Inflammatory macrophage (primary cell): ENCODE measurements at places on chromosomes 5 and 9.

DNA sequence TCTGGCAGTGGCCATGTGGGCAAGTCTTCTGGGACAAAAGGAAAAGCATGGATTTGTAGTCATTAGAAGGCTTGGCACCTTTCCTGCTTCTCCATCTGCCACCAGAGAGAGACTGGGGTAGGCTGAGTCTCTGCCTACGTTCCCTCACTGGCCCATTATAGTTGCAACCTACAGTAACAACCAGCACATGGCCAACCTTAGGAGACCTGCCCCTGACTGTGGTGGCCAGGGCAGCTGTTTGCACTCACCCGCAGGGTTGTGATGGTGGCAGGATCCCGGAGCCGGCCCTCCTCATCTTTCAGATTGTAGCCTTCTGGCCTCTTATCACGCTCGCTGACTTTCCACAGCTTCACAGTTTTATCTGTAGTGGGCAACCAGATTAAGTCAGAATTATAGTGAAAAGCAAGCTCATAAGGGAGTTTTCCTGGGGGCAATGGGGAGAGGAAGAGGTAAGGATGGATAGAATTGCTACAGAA is 174.9 kb upstream of the GPR151 start:
- DNase-seq, result no peak

DNA sequence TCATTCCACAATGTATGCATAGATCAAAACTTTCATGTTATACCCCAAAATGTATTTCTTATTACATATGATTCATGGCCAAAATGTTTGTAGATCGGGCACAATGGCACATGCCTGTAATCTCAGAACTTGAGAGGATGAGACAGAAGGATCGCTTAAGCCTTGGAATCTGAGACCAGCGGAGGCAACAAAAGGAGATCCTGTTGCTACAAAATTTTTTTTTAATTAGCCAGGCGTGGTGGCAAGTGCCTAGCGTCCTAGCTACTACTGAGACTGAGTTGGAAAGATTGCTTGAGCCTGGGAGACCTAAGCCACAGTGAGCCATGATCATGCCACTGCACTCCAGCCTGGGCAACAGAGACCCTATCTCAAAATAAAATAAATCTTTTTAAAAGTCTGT is 89.9 kb downstream of the MAPKAP1 start:
- DNase-seq, result no peak

DNA sequence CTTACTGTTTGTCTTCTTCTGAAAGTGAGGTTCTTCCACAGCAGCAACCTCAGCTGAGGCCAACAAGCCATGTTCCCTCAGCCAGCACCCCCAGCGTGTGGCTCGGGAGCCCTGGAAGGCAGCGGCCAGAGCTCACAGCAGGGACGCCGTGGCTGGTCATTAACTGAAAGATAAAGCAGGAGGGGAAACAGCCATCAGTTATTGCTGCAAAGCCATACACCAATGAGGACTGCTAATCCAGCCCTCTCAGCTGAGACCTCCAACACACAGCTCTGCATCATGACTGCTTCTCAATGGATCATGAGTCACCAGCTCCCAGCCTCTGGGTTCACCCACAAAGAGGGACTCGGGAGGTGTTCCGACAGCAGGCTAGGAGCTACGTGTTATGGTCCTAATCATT is 24.3 kb downstream of the ABCA1 start:
- DNase-seq, result no peak

DNA sequence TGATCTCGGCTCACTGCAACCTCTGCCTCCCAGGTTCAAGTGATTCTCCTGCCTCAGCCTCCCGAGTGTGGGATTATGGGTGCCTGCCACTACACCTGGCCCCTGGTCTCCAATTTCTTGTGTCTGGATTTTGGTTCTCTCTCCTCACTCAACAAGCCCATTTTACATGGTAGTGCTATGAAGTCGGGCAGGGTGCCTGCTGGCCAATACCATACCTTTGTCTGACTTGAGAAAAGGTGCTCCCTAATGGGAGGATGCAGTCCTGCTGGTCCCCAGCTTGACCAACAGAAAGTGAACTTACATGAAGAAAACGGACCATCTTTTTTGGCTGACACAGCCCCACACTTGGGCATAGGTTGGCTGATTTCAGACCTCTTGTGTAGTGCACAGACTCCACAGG is 21.6 kb upstream of the PTGS1 start:
- no peak for DNase-seq

DNA sequence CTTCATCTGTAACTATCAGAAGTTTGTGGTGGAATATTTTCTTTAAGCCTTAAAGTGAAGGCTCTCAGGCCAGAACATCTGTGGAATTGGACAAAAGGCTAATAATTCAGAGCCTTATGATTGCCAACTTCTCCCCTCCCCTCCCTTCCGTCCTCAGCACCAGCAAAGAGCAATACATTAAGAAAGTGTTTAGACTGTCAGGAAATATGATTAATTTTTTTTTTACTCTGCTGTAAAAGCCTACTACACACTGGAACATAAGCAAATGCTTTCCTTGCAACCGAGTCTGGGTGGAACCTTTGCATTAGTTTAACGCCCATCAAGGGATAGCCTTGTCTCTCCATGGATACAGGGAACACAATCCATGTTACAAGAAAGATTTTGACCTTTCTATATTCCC is 110.3 kb upstream of the TARS1 start:
- DNase-seq, result no peak

- DNase-seq, result no peak
These were observed 282.2 kb downstream of the MED10 start for GRCh38 chr5:6096101-6096500.

GRCh38 chr9:133230093-133230492 is 21.0 kb upstream of the OBP2B start:
- no peak for DNase-seq

- no peak for DNase-seq
These were observed 978 bp upstream of the BRD3OS start for GRCh38 chr9:134024214-134024792.

GRCh38 chr9:135070198-135070951 is 17.1 kb upstream of the OLFM1 start:
- DNase-seq, result no peak

DNA sequence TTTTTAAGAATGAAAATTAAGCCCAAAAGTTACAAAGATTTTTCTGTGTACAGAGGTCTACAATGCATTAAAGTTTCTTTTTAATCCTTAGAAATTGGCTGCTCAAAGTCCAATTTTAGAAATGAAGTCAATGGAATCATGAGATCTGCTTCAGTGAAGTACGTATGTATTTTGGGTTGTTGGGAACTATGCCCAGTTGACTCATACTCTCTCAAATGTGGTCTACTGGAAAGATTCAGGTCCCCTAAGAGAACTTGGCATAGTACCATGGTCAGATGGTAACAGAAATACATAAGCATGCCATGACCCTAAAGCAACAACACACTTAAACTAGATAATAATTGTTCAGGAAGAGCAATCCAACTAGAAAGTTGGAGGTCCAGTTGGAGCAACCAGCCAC is 23.0 kb downstream of the FBLL1 start:
- no peak for DNase-seq

DNA sequence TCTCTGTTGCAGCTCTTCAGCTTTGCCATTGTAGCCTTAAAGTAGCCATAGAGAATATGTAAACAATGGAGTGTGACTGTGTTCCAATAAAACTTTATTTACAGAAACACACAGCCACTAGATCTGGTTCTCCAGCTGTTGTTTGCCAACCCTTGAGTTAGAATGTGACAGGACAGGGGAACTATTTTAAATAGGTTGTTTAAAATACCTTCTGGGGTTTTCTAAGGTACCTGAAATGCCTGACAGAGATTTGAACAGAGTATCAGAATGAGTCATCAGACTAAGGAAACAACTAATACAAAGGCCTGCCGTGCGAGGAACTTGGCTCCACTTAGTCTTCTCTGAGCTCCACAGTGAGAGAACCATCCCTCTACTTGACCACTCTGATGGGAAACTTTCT is 85.4 kb downstream of the HSD17B4 start:
- DNase-seq, result no peak

DNA sequence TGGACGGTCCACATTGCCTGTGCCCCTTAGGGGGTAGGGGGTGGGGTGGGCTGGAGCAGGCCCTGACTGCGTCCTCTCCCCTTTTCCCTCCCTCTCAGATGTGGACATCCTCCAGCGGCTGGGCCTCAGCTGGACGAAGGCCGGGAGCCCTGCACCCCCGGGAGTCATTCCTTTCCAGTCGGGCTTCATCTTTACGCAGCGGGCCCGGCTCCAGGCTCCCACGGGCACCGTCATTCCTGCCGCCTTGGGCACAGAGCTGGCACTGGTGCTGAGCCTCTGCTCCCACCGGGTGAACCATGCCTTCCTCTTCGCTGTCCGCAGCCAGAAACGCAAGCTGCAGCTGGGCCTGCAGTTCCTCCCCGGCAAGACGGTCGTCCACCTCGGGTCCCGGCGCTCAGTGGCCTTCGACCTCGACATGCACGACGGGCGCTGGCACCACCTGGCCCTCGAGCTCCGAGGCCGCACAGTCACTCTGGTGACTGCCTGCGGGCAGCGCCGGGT is 12.3 kb downstream of the COL27A1 start:
- DNase-seq, result no peak

DNA sequence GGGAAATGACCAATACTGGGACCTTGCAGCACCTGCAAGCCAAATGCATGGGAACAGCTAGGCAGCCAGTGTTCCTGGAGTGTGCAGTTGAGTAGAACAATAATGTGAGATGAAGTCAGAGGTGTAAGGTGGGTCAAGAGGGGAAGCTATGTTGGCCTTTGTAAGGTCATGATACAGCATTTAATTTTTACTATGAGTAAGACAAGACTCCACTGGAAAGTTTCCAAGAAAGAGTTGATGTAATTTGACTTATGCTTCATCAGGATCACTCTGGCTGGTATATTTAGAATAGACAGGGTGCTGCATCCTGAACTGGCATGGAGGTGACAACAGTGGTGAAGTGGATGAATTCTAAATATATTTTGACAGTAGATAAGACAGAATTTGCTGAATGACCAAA is 744.8 kb downstream of the KCTD16 start:
- no peak for DNase-seq

DNA sequence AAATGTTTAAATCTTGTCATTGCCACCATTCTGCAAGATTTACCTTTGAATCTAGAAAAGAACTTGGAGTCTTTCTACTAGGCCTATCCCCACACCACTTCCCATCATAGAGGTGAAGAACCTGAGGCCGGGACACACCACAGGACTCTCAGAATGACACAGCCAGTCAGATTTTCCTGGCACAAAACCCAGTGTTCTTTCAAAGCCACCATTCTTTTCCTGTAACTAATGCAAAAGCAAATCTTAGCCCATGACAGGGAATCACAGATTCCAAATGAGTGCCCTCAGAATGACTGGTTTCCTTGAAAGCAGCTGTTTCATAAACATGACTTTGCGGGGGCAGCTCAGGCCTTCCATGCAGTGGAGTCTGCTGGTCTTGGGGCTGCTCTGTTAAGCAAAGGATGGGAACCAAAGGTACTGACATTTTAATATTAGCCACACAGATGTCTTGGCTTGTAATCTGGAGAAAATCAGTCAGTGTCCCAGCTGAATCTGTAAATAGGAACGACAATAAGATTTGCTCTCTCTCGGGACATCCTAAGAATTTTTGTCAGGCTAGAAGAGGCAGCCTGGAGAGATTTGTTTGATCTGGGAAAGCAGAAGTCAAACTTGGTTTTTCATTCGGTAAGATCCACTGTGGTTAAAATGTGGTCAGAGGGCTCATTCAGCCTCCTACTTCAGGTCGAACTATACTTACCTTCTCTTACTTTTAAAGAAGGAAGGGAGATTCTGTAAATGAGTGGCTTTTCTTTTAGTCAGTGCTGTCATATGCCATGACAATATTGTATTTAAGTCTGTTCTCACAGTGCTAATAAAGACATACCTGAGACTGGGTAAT is 115.1 kb downstream of the PALM2AKAP2 start:
- DNase-seq, result no peak

DNA sequence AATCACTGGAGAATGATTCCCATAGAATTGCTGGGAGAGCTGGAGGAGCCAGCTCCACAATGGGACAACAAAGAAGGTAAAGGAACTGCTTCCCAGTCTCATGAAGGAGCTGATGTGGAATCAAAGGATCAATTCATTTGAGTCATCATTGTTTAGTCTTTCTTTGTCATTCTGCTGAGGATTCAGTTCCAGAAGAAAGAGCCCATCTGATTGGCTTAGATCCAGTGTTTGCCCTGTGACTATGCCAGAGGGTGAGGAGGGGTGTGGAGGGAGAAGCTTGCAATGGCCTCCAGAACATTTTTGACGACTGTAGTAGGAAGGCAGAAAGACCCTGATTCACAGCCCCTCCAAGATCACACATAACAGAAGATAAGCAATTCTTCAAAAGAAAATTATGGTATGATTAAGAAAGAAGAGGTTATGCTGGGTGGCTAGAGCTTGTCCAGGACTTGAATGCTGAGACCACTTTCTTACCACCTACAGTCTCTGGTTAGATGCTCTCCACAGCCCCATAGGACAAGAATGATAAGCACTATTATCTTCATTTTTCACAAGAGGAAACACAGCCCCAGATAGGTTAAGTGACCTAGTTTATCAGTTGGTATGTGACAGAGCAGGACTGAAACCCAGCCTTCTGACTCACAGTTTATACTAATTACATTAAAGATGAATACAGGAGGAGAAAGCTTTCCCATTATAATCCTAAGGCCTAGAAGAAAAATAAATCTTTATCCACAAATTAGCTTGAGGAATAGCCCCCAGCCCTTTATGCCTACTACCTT is 363.1 kb downstream of the PRELID2 start:
- DNase-seq, result no peak

DNA sequence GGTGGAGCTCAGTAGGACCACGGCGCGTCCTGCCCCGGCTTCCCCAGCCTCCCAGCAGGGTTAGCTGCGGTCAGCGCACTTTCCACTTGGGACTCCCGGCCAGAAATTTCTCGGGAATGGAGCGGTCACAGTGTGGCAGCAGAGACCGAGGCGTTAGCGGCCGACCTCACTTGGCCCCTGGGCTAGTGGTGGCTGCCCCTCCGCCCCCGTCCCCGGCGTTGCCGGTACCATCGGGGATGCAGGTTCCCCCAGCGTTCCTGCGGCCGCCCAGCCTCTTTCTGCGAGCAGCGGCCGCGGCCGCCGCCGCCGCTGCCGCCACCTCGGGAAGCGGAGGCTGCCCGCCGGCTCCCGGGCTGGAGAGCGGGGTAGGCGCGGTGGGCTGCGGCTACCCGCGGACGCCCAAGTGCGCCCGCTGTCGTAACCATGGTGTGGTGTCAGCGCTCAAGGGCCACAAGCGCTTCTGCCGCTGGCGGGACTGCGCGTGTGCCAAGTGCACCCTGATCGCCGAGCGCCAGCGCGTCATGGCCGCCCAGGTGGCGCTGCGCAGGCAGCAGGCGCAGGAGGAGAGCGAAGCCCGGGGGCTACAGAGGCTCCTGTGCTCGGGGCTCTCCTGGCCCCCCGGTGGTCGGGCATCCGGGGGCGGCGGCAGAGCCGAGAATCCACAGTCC is 460 bp downstream of the DMRTA1 start:
- DNase-seq, result peak; percentile 18

DNA sequence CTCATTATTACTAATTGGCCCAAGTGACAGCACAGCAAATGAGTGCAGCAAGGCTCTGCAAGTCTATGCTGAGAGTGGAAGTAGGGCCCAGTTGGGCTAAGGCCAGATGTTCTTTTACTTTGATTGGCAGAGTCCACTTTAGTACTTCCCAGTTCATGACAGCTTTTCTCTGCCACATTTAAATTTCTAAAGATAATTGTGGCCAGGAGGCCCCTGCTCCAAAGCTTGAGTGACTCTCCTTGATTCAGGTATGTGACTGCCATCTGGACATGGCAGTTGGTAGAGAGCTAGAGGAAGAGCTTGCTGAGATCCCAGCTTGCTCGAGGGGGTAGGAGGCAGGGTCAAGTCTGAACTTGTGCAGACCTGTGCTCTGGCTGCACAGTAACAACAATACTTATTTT is 154.1 kb downstream of the CARTPT start:
- DNase-seq, result no peak

- DNase-seq, result no peak
These were observed 276.0 kb downstream of the TENT4A start for GRCh38 chr5:6989230-6989629.
